ENCODE measurements at places on chromosomes 5 and 9.
A peak's percentile ranks its signal among the peaks of the same experiment; 100 is the strongest.

DNA sequence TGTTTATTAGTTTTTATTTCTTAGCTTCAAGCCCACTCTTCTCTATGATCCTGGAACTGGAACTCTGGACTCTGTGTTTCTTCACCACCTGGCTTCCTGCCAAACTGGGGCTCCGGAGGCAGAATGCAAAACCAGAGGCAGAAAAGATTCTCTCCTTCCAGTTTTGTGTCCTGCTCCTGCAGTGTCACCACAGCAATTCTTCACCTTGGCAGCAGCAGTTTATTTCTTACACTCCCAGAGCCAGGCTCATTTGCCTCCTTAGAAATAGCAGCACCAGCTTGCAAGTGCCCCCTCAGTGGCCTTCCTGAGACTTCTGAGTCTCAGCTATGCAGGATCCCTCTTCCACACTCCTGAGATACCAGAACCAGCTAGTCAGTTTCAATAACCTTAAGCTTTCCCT, 26.7 kb upstream of the CAMK4 start:
- peak; percentile 10 for DNase-seq

DNA sequence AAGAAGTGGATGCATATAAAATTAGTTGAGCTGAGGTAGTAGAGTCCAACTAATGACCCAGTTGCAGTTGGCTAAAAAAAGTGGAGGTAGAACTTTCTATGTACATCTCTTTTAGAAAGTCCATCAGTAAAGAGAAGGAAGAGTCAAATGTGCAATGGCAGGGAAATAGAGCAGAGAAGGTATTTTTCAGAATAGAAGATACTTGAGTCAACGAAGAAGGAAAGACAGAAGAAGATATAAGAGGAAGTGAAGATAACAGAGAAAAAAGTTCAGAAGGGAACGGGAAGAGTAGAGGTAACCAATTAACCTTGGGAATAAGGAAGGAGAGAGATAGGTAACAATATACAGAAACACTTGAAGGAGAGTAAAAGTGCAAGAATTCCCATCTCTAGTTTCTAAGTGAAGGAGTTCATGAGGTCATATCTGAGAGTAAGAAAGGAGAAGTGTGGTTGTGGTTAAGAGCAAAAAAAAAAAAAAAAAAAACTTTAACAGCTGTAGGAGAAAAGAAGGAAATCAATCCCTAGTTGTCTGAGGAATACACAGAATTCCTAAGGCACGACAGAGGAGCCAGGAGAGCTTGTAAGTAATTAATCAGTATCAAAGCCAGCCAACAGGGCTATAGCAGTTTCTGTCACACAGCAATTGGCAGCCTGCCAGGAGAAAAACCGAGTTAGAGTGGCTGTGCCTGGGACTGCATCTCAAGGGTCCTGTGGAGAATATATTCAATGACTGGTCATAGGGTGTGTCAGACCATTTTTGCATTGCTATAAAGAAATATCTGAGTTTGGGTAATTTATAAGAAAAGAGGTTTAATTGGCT, 61.0 kb downstream of the ARL15 start:
- no peak for DNase-seq

GRCh38 chr9:92746567-92747458, 17.8 kb downstream of the BICD2 start:
- DNase-seq = no peak

GRCh38 chr5:58185801-58186200, 274.1 kb downstream of the PLK2 start:
- no peak for DNase-seq

GRCh38 chr5:15326471-15326870, 173.5 kb upstream of the FBXL7 start:
- DNase-seq = no peak

DNA sequence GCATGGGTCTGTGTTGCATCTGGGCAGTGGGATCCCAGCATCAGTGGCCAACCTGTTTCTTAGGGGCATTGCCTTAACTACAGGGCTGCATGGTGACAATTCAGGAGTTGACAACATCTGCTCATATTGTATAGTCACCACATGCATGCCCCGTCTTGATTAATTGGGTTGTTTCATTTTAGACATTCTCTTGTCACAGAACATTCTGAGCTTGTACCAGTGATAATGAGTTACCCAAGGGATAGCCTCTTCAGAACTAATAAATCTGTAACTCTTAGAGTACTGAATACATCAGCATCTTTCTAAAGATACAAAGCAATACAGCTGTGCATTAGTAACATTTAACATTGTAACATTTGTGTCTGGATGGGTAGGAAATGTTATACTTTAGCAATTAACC, 426.5 kb upstream of the CD180 start:
- no peak for DNase-seq

DNA sequence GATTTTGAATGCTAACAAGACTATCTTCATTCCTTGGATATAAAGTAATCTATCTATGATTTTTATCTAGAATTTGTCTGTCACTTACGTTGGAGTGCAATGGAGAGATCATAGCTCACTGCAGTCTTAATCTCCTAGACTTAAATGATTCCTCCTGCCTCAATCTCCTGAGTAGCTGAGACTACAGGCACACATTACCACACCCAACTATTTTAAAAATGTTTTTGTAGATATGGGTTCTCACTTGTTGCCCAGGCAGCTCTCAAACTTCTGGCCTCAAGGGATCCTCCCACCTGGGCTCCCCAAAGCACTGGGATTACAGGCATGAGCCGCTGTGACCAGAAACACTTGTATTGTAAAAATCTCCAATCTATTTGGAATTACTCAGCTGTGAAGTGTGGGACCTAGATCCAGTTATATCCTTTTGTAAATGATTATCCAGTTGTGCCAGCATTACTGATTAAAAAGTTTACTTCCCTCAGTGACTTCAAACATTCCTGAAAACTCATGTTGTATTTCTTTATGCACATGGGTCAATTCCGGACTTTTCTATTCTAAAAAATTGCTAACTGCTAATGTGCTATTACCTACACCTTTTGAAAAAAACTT, 1793.8 kb upstream of the WWC1 start:
- no peak for DNase-seq

- no peak for DNase-seq
Measured at GRCh38 chr5:154342963-154343362, 102.8 kb upstream of the SAP30L start.

- no peak for DNase-seq
Measured at GRCh38 chr9:38486056-38486615, 61.9 kb upstream of the IGFBPL1 start.

- no peak for DNase-seq
Measured at GRCh38 chr5:81316571-81316970, 15.2 kb downstream of the ZCCHC9 start.

DNA sequence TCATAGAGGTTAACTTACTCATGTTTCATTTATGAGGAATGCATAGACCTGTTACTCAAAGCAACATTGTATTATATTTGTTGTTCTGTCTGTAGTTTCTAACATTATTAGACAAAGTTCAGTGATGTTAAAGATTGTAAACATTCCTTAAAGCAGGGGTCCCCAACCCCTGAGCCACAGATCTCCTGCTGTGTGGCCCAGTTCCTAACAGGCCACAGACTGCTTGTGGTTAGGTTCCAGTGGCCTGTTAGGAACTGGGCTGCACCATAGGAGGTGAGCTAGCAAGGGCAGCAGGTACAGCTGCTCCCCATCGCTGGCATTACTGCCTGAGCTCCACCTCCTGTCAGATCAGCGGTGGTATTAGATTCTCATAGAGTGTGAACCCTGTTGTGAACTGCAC, 181.1 kb downstream of the KDM4C start:
- DNase-seq = no peak

GRCh38 chr5:23253621-23254198, 253.7 kb upstream of the PRDM9 start:
- DNase-seq = no peak

DNA sequence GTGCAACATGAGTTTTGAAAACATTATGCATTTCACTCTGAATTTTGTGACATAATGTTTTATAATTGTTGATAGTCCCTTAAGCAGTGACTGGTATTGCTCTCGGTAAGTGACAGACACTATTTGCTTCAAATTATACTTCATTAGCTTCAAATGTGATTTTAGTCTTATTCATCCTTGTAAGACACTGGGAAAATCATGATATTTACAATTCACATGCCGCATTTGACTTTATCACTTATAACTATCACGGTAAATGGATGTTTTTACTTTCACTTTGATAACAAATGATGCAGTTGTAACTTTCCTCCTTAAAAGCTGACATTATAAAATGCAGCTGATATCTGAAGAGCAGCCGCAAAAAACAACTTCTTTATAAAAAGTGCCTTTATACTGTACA, 44.1 kb upstream of the ITGA2 start:
- no peak for DNase-seq

GRCh38 chr5:93596676-93597490, 13.9 kb downstream of the NR2F1 start:
- DNase-seq = no peak

- no peak for DNase-seq
Measured at GRCh38 chr9:34655394-34655793, 3.4 kb downstream of the IL11RA start.

GRCh38 chr9:14538526-14538925, 154.7 kb downstream of the ZDHHC21 start:
- no peak for DNase-seq

DNA sequence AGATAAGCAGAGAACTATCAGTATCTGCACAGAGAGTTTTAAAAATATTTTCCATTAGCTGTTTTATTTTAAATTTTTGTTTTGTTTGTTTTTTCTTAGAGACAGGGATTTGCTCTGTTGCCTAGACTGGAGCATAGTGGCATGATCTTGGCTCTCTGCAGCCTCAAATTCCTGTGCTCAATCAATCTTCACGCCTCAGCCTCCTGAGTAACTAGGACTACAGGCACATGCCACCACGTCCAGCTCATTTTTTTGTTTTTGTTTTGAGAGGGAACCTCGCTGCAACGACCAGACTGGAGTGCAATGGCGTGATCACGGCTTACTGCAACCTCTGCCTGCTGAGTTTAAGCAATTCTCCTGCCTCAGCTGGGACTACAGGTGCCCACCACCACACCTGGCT, 138.2 kb upstream of the LPAR1 start:
- no peak for DNase-seq

DNA sequence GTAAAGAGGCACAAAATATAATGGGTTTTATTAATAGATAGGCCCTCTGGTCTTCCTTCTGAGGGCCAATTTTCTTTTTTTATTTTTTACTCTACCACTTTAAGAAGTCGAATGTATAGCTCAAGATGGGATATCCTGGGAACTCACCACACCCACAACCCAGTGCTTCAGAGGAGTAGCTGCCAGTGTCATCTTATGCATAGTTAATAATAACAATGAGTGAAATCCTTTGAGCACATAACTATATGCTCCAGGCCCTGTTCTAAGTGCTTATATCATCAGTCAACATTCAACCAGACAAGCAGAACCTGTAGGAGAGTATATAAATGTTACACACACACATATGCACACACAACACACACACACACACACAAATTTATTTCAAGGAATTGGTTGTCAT, 150.3 kb upstream of the ACTBL2 start:
- DNase-seq = no peak

DNA sequence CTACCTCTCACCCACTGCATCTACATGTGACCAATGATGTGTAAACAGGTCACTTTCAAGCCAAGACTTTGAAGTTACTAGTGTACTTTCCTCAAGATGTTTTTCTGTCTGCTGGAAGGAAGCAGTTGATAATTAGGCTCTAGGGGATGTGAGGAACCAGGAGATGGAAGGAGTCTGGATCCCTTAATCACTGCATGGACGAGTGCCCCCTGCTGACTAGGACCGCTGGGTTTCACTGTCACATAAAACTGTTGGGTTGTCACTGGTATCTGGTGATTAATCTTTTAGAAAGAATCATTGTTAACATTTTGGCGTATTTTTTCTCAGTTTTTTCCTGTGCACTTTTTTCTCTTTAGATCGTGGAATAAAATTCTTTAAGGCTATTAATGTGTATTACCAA, 79.5 kb downstream of the SREK1 start:
- DNase-seq = no peak

DNA sequence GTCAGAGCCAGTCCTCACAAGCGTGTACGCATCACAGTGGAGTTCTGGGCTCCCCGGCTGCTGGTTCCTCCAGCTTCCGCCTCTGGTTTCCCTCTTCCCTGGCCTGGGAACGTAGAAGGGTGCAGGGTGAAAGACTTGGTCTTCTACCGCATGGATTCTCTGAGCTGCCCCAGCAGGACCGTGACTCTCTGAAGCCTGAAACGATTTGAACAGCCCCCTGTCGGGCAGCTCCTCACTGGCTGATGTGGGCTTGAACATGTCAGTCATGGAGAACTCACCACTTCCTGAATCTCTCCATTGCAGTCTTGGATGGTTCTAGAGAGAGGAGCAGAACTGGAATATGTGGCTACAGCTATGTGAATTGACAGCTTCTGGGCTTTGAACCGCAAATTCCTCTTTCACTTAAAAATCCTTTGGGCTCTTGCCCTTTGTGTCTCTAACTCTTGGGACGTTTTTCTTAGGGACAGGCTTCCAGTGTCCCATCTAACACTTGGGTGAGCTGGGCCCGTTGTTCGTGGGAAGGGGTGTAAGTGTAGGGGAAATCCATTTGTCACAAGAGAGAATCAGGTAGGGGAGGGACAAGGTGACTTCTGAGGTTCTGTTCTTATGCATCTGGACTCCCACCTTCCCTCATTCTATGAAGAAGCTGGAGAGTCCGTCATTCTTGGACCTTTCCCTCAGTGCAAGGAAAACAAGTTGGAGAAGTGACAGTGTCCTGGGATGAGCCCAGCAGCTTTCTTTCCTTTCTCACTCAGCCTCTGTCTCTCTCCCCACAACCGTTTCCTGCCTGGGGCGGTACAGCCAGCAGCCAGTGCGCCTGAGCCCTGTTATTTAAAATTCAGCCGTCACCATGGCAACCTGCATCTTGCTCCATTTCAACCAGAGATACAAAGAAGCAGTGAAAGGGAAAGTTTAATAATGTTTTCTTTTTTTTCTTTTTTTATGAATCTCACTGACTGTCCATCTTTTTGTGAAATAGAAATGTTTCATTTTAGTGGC, 84.7 kb downstream of the PTTG1 start:
- DNase-seq = no peak

GRCh38 chr9:113593682-113594281, 130.3 kb downstream of the RGS3 start:
- peak; percentile 34 for DNase-seq

DNA sequence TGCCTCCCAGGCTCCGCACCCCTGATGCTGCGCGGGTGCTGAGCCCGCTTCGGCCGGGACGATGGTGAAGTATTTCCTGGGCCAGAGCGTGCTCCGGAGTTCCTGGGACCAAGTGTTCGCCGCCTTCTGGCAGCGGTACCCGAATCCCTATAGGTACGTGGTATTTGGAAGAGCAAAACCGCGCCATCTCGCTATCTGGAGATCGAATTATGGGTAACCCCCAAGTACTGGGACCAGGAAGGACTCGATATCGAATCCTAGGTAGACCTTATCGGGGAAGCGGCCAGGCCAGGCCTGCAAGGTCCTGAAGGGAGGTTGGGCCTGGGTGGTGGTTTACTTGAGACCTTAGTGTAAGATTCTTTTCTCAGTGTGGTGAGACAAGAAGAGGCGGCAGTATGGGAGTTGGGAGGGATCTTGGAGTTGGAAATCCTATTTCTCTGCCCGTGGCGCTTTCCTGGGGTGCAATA, 359 bp downstream of the PRELID1 start:
- no peak for DNase-seq

Data from C1 segment of cervical spinal cord (tissue), 14 donors.